ENCODE measurements at places on chromosomes 6 and 20. TPM values are rescaled to one million over a fixed set of nuclear protein-coding genes. Genes with fewer than 3 reads are reported as not detected.

PPP1R16B gene
- total RNA-seq, result 0.12 TPM

GSTA4 gene
- 20.9 TPM for total RNA-seq

UBE3D gene
- total RNA-seq, result 5.0 TPM

ZSWIM1 gene
- 16.3 TPM for total RNA-seq

DEFB127 gene
- total RNA-seq, result not detected

GTF3C6 gene
- total RNA-seq, result 59.2 TPM

EPB41L1 gene
- 48.2 TPM for total RNA-seq

HRH3 gene
- not detected for total RNA-seq

FRK gene
- total RNA-seq, result 0.46 TPM

MAS1 gene
- not detected for total RNA-seq
